ENCODE measurements at places on chromosomes 12 and 14.
A peak's percentile ranks its signal among the peaks of the same experiment; 100 is the strongest.

DNA sequence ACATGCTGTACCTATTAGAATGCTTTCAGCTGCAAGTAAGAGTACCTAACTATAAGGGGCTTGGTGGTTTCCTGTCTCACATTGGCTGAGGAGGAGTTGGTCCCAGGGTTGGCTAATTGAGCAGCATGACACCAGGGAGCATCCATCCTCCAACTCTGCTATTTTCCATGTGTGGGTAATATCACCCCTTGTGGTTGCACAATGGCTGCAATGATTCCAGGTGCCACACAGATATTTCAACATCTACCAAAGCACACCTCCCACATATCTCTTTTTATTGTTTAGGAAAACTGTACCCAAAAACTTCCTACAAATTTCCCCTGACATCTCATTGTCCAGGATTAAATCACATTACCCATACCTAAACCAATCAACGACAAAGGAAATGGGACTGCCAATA, 118.0 kb upstream of the EEA1 start:
- DNase-seq = no peak

GRCh38 chr12:12788675-12789368, 3.4 kb downstream of the APOLD1 start:
- peak; percentile 63 for DNase-seq

DNA sequence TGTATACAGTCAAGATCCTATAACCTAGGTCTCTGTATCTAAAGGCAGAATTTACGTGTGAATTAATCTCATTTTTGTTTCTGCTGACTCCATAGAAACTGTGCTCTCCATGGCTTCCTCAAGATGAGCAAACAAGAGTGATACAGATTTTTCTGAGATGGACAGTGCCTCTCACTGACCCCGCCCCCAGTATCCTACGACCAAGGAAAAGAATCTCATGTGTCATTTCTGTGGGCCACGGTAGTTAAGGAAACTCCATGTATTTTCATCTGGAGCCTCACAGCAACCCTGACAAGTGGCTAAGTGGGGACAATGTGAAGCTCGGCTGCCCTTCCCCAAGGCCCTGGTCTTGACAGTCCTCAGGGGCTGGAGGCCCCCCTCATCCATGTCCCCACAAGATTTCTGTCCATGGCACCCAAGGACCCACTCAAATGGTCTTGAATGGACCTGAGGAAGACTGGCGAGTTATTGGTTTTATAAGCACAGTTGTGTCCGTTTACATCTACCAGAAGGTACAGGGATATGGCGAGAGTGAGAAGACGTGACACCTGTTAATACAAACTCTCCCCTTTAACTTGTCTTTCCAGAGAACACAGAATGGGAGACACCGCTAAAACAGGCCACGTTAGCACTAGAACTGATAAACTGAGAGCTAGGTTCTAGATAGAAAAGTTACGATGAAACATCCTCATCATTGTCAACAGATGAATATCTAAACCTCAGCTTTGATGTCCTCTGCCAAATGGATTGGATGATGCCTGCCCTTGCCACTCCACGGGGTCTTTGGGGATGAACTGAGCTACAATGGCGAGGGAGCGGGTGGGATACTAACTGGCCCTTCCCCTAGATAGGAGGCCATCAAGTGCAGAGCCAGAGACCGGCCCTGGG, 108.4 kb upstream of the EGLN3 start:
- DNase-seq = peak; percentile 56

DNA sequence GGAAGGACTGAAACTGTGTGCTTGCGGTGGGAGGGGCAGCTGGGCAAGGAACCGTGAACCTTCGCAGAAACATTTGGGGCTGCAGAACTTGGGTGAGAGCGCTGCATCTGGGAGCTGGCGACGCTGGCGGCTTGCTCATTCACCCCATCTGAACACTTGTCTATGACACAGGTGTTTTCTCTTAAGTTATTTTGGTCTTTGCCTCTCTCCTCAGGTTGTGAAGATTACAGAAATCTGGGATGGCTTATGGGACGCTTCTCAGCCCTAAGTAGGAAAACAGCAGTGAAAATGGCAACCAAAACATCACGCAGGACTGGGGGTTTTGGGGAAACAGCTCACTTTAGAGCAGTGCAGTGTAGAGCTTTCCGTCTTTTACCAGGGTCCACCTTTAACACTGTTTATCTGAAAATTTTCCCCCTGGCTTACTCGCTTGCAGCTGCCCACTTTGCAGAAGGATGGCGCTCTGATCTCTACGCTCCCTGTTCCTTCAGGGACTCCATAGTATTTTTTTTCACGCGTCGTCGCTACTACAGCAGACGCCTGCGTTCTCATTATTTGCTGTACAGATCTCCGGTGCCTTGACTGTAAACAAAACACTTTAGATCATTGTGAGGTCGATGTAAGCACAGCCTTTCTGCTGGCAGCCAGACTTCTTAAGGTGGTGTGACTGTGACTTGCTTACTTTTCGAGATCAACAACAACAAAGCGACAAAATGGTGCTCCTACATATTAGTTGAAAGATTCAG, 2.7 kb upstream of the CDKN1B start:
- DNase-seq = peak; percentile 72

DNA sequence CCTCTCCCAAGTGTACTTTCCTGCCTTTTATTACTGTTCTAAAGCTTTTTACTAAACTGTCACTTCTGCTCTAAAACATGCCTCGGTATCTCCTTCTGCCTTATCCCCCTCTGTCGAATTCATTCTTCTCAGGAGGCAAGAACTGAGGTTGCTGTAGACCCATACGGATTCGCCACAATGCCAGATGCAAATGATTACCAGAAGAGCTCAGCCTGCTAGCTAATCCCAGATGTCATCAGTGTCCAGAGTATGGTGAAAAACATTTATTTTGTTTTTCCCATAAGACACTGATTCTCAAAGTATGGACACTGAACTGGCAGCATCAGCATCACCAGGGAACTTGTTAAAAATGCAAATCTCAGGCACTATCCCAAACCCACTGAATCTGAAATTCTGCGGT, 359.3 kb downstream of the TMTC2 start:
- DNase-seq = no peak

GRCh38 chr14:68111853-68112270, 292.3 kb downstream of the RAD51B start:
- no peak for DNase-seq

- DNase-seq = no peak
These were observed 12.9 kb downstream of the ANKRD13A start for GRCh38 chr12:110012137-110012536.

- no peak for DNase-seq
These were observed 134.8 kb upstream of the FUT8 start for GRCh38 chr14:65277580-65278270.
